Stimulated activated CD4-positive, alpha-beta T cell treated with anti-CD3 and anti-CD28 coated beads, Interleukin-4, amount 100 ng/mL, for 4 hours (primary cell): ENCODE measurements at places on chromosomes 3 and 15.

DNA sequence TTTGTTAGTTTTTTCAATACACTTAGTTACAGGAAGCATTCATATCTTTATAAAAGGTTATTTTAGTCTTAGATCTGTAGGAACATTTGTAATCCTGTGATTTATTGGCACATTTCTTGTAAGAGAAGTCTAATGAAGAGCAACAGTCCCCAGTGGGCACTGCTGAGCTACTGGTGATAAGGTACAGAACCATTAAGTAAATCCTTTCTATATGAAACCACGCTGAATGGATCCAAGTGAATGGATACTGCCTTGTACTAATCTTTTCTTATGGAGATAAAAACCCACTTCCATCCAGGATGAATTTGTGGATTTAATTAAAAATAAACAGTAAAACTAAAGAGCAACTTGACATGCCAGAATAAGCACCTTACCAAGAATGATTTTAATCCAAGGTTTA is 64.0 kb downstream of the SHQ1 start:
- no peak for DNase-seq

DNA sequence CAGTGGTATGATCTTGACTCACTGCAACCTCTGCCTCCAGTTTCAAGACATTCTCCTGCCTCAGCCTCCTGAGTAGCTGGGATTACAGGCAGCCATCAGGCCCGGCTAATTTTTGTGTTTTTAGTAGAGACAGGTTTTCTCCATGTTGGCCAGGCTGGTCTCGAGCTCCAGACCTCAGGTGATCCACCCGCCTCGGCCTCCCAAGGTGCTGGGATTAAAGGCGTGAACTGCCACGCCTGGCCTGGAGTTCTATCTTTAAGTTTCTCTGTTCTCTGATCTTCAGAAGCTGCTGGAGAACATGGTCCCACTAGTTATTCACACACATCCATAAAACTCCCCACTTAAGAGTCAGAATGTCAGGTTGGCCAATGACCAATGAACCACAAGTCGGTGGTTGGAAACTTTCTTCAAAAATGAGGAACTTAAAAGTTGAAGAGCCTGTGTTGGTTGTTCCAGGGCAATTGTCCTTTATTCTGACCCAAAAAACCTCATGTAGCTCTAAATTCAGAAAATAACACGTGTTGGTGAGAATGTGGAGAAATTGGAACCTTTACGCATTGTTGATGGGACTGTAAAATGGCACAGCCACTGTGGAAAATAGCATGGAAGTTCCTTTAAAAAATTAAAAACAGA is 55.9 kb upstream of the PIK3CB start:
- DNase-seq: no peak

DNA sequence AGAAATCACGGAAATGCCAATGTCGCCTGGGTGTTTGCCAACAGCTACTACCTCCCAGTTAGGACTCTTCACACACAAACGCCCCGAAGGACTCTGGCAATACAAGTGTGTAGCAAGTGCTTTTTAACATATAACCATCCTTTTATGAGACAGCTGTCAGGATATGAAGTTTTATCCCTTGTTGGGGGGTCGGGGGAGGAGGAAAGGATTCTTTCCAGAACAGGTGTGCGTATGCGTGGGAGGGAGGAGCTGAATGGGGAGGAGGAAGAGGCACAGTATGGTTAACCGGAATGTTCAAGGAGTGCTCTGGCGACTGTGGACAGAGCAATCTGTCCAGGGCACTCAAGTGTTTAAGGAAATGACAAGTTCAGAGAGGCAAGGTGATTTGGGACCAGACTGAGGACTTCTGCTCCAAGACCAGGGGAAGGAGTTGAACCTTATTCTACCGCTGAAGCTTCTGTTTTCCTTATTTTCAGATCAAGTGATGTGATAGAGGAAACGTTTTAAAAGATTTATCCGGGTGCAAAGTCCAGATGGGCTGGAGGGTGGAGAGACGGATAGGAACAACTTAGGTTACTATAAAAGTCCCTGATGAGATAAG is 1.3 kb downstream of the TSPAN3 start:
- no peak for DNase-seq

GRCh38 chr3:56829533-56829932 is 27.8 kb upstream of the ARHGEF3 start:
- no peak for DNase-seq

DNA sequence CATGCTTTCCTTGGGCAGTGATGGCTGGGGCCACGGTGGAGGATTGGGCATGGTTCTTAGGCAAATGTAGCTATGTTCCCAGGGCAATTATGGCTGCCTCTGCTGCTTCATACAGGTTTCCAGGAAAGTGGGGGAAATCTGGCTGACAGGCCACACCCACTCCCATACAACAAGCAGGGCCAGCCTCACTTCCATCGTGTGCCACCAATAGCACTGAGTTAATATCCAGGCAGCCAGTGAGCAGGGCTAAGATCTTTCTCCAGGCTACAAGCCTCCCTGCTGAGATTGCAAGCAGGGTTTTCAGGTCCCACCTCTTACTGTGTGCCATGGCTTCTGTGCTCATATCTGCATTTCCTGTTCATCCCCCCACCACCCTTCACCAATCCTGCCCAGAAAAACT is 1291.9 kb downstream of the SI start:
- DNase-seq: no peak

DNA sequence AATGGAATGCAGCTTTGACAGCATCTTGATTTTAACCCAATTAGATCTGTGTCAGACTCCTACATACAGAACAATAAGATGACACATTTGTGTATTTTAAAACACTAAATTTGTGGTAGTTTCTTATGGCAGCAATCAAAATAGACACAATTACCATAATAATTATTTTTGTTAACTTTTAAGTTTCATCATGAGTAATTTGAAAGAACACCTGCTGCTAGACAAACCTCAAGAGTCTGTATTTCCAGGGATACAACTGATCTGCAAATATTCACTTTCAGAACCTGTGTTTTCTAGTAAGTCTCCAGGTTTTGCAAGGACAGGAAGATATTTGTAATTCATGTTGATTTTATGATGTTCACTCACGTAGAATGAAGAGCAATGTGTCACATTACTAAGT is 736.8 kb downstream of the DIPK2A start:
- DNase-seq: no peak

GRCh38 chr3:69671082-69671952 is 67.9 kb upstream of the MITF start:
- DNase-seq: no peak

- no peak for DNase-seq
Measured at GRCh38 chr3:71406972-71407810, 176.3 kb downstream of the FOXP1 start.

- no peak for DNase-seq
Measured at GRCh38 chr3:111588527-111588926, 6.6 kb downstream of the ZBED2 start.

- DNase-seq: no peak
Measured at GRCh38 chr3:130905551-130905950, 11.7 kb downstream of the ATP2C1 start.

DNA sequence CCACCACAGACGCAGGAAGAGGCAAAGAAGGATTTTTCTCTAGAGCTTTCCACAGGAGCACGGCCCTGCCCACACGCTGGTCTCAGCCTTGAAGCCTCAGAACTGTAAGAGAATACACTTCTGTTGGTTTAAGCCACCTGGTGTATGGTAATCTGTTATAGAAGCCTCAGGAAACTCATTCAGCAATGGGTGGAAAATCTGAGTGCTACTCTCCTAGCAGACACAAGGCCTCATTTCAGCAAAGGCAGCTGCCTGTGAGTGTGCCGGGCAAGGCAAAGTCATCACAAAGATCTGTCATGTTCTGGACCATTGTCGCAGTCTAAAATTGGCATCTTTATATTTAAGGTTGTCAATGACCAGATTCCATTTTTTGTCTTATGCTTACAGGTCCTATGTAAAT is 31.0 kb downstream of the ATP10A start:
- no peak for DNase-seq

DNA sequence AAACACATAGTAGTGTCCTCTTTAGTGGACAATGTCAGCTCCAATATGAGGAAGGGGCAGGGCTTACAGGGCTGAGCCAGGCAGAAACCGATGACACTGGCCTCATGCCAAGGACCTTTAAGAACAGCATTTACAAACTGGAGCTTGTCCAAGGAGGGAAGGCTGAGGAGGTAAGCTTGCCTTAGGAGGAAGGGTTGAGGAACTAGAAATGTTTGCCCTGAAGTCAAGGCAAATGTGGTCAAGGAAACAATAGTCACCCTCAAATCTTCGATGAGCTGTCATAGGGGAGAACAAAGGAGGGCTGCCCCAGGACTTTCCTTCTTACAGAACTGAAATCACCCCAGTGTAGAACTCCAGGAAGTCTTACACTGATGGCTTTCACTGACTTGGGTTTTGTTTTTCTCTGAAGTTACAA is 136.4 kb downstream of the LIPC start:
- no peak for DNase-seq

DNA sequence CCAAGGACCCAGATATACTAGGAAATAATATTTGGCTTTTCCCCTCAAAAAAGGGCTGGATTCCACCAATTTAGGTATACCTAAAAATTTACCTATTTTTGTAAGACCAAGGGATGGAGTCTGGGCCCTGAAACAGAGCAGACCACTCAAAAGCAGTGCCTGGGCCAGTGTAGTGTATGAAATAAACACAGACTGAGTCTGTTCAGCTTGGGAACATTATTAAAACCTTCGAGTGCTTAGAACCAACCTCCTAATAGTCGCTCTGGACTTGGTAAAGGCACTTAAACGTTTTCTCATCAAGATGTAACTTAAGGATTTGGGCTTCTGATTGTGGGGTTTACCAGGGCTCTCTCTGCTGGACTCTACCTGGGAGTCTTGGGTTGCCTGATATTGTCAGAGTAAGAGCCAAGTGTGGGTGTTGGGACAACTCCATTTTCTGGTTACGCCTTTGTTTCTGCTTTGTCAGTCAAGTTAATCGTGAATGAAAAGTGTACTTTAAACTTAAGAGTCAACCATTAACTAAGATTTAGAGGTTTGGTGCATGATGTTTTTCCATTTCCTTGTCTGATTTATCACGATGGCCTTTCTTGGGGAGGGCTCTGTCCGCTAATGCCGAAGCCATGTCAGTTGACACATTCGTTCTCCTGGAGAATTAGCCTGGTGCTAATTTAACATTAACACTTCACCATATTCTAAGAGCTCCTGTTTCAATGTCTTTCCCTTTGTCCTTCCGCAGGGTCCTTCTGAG is 221.0 kb upstream of the TPM1 start:
- DNase-seq: no peak

DNA sequence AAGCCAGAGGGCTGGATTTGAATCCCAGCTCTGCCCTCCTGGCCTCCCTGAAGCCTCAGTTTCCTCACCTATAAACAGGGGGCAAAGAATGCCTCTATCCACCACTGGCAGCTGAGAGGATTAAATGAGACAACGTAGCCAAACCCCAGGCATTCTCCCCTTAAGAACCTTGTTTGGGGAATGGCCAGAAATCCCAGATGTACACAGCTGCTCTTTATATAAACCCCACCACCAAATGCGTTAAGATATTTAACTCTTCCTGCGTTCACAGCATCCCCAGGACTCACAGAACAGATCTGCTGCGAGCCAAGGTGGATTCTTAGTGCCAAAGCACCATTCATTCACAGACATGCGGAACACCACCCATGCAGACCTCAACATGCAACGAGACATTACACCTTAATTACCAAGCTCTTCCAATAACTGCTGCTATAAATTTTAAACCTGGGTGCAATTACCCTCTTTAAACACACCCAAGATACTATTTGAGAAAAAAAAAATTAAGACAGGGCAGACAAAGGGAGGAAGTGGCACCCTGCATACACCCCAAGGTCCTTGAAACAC is 5.2 kb downstream of the TLE3 start:
- DNase-seq: no peak

GRCh38 chr3:119219069-119219468 is 21.6 kb downstream of the B4GALT4 start:
- DNase-seq: peak; percentile 37

DNA sequence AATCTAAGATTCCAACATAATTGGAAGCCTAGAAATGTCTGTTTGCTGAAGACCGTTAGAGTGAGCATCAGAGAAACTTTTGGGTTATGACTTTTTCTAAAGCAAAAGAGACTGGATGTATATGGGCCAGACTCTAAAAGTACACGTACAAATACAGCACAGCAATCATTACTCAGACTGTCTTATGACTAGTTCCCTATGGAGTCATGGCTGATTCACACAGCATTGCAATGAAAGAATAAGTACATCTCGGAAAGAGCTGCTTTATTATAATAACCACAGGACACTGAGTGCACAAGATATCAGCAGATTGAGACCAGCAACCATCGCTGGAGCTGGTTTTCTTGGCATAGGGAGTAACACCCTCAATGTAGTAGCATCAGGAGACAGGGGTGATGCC is 618.6 kb downstream of the NLGN1 start:
- DNase-seq: no peak

GRCh38 chr3:66778777-66779176 is 219.3 kb upstream of the KBTBD8 start:
- no peak for DNase-seq

DNA sequence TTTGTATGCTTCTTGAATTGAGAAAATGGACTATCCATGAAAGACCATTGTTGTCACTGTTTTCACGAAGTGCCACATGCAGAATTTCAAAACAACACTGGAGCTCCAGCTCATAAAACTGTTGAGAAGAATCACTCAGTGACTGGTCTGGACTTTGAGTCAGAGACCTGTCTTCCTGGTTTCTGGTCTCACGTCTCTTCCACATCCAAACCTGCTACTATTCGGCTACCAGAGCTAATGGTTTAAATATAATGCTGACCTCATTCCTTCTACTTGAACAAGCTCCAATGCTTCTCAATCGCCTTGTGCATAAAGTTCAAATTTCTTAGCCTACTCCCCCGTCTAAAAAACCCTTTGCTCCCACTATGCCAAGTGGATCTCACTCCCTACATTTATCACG is 227.9 kb upstream of the NR2F2 start:
- DNase-seq: no peak

GRCh38 chr15:33500432-33501195 is 189.8 kb downstream of the RYR3 start:
- no peak for DNase-seq

- DNase-seq: no peak
Measured at GRCh38 chr15:40253167-40253790, 14.4 kb downstream of the PAK6 start.

DNA sequence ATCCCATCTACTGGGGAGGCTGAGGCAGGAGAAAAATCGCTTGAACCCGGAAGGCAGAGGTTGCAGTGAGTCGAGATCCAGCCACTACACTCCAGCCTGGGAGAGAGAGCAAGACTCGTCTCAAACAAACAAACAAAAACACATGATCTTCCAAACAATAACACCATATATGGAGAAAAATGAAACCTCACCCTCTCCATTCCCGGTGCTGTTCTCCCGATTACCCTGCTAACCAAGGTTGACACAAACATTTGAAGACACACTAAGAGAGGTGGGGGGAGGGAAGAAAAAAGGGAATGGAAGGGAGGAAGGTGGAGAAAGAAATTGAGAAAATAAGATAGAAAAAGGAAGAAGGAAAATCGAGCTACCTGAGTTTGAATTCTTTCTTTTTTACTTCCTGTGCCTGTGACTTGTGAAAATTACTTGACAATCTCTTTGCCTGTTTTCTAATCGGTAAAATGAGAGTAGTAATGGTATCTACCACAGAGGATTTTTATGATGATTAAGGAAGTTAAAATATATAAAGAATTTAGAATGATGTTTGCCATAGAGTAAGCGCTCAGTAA is 1.1 kb upstream of the PLSCR2 start:
- DNase-seq: no peak

- peak; percentile 28 for DNase-seq
Measured at GRCh38 chr3:28050885-28051284, 190.5 kb upstream of the CMC1 start.

GRCh38 chr3:155859859-155860258 is 5.6 kb upstream of the SLC33A1 start:
- DNase-seq: no peak

GRCh38 chr3:32147509-32147908 is 41.1 kb downstream of the GPD1L start:
- no peak for DNase-seq

- DNase-seq: no peak
Measured at GRCh38 chr3:151290673-151291072, 12.3 kb upstream of the P2RY14 start.
